Germinal center (tissue), 1 donor: ENCODE measurements at places on chromosomes 1 and 21.
A peak's percentile ranks its signal among the peaks of the same experiment; 100 is the strongest.

- no peak for DNase-seq
Measured at GRCh38 chr1:11676386-11677103, 4.4 kb downstream of the MAD2L2 start.

DNA sequence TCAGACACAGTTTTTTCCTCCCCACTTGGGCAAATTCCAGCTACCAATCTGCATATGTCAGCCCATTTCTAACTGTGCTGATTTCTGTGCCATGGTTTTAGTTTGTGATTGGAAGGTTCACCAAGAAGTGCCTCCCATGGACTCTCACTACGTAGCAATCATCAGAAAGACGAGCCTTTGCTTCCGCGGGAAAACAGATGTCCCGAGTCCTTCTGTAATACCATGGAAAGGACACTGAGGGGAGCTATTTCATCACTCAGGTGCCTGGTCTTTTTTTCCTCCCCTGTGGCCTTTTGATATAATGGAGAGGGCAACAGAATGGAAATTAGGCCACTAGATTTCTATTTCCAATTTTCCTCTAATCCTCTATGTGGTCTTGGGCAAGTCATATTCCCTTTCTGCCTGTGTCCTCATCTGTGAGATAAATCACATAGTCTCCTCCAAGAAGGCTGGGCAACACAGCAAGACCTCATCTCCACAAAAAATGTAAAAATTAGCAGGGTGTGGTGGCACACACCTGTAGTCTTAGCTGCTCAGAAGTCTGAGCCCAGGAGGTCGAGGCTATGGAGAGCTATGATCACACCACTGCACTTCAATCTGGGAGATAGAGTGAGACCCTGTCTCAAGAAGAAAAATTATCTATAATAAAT lies 24.8 kb downstream of the LEMD1 start:
- DNase-seq, result peak; percentile 56

GRCh38 chr1:160724465-160725242 lies 13.0 kb upstream of the CD48 start:
- DNase-seq, result no peak

- no peak for DNase-seq
Measured at GRCh38 chr1:3126756-3127678, 58.0 kb downstream of the PRDM16 start.

- DNase-seq, result no peak
Measured at GRCh38 chr1:233473549-233474204, 140.2 kb upstream of the KCNK1 start.

GRCh38 chr1:29777522-29777921 lies 541.2 kb downstream of the PTPRU start:
- no peak for DNase-seq

DNA sequence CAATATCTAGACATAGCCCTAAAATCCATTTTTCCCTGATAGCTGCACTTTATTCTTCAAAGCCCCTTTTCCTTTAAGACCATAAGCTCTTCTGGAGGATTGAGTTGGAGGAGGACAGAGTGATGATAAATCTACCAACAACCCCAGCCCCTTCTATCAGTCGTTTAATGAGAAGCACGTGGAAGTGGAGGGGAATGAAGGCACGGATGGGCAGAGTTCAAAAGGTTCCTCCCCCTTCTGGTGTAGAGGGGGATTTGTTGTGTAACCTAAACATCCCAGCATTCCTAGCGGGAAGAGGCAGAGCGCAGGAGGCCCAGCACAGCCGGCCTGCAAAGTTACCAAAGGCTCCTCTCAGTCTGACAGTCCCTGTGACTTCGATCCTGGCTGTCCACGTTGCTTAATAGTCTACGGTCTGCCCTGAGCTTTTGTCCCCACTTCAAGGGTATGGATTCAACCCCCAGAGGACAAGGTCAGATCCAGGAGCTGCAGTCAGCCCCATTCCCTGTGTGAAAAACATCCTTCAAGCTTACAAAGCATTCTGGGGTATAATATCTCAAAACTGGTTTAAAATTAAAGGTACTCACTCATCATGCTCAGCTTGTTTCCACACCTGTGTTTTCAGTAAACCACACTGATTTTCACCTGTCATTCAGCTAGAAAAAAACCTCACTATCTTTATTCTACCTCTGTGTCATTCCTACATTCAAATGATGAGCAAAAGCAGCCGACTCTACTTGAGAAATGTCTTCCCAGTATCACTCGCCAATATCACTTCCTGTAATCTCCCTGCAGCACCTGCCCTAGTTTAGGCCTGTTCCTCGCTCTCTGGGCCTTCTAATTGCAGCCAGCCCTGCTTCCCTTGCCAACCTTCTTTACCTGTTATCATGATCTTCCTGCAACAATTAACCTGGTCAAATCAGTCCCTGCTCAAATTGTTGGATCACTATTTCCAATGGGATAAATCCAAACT lies 117.9 kb downstream of the PLPP3 start:
- DNase-seq, result no peak

DNA sequence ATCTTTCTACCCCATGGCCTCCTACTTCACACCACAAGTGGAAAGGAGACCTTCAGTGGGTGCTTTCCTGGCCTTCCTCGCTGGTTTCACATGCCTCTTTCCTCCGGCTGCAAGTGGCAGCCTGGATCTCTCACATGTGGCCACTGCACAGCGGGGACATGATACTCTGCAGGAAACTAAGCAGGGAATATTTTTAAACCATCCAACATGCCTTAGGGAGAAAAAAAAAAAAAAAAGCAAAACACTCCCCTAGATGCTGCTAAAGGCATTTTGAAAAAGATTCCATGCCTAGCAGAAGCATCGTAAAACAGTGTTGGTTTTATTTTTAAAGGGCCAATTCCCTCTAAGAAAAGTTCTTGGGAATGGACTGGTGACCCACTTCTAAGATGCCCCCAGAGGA lies 12.2 kb upstream of the GJA5 start:
- DNase-seq, result no peak

DNA sequence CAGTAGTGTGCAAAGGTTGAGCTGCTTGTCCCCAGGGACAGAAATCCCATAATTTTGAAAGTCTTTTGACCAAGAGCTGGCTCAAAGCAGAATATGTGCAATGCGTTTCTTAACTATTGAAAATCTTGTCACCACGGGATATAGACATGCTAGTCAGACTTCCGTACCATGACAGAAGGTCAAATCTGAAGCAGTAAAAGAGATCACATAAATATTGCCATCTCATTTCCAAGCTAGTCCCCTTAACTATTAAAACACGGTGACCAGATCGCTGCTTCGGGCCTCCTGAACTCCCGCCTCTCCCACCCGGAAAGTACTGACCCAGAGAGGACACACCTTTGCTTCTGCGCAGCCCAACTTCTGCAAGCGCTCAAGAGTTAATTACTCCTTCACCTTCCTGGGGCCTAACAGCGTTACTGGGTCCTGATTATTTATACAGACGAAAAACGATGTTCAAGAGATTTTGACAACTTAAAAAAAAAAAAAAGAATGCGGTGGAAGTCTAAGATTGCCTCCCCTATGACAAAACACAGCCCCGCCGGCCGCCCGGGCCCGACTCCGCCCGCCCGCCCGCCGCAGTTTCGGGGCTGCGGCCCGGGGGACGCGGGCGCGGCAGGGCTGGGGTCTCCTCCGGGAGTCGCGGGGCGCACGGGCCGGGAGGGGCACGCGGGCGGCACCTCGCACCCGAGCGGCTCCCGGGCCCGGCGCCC lies 692 bp downstream of the SORT1 start:
- DNase-seq, result no peak

DNA sequence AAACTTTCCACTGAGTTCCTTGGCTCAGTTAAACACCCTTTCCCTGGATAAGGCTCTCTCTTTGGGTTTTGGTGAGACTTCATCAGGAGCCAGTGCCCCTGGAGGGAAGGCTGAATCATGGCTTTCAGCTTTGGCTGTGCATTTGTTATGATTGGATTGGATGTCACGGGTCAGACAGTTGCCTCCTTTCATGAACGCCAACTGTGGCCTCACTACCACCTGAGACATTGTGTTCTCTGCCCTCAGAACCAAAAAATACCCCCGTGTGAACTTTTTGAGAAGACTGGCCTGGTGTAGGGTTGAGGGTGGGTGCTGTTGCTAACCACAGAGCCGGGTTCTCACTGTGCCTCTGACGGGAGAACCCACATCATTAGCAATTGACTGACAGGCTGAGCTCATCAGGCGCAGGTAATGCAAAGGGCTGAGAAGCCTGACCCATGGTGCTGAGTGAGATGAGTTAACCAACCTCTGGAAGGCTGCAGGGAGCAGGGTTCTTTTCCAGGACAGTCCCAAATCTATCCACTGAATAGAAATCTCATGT lies 65.6 kb downstream of the HHAT start:
- DNase-seq, result no peak

DNA sequence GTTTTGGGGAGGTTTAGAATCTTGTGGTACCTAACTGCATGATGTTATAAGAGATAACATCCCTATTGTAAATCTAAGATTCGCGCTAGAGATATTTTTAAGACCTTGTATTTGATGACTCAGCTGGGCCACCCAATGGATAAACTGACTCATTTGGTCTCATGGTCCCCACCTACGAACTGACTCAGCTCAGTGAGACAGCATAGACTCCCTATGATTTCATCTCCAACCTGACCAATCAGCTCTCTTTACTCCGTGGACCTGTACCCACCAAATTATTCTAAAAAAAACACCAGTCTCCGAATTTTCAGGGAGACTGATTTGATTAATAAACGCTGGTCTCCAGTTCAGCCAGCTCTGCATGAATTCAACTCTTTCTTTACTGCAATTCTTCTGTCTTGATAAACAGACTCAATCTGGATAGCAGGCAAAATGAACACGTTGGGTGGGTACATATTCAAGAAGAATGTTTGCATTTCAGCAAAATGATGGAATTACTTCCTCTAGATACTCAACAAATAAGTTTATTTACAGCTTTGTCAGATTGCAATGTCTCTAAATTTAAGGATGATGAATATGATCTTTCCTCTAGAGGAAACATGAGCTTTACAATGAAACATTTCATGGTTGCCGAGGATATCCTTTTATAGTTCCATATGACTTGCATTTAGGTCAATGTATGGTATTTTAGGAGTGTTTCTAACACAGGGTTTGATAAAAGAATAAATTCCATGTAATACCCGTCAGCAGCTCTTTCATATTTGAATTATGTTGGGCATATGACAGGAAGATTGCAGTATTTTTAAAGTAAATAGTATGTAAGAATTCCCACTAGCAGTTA lies 516.6 kb upstream of the RGS18 start:
- no peak for DNase-seq

DNA sequence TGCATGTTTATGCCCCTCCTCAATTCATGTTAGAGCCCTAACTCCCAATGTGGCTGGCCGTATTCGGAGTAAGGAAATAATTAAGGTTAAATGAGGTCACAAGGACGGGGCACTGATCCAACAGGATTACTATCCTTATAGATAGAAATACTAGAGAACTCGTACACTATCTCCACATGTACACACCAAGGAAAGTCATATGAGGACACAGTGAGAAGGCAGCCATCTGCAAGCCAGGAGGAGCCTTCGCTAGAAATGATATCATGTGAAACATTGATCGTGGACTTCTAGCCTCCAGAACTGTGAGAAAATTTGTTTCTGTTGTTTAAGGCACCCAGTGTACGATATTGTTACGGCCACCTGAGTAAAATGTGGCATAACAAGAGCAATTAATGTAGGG lies 79.7 kb downstream of the FAF1 start:
- DNase-seq, result no peak

GRCh38 chr1:62682531-62682930 lies 5.7 kb downstream of the DOCK7 start:
- DNase-seq, result no peak

GRCh38 chr1:232792949-232793348 lies 12.3 kb upstream of the MAP10 start:
- no peak for DNase-seq

DNA sequence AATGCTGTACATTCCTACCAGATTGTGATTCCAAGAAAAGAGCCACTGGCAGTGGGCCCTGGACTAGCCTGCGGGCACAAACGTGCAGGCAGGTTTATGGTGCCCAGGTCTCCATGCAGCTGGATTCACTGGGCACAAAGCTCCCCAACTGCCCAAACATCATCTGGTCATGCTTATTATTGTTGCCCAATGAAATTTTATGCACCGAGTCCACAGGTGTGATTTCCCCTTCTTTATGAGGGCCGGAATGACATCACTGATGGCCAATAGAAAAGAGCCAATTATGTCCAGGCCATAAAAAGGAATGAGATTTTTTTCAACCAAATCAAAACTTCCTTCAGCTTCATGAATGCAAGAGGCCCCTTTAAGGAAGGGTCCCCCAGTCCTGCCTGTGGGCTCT lies 66.2 kb downstream of the ERI3 start:
- DNase-seq, result no peak

DNA sequence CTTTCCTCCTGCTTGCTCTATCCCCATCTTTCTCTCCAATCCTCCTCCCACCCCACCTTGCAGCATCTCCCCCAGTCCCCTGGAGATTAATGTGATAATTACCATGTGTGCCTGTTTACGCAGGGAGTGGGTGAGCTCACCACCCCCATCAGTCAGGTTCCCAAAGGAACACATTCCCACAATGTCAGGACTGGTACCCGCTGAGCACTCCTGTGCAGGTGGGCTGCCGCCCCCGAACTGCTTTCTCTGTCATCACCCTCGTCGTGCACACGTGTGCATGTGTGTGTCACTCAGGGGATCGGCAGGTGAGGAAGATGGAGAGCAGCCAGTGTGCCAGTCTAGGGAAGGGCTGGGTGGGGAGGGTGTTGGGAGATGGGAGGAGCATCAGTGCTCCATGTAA lies 163.4 kb downstream of the CACNA1E start:
- DNase-seq, result no peak

GRCh38 chr1:59346429-59346828 lies 49.5 kb downstream of the FGGY start:
- no peak for DNase-seq

DNA sequence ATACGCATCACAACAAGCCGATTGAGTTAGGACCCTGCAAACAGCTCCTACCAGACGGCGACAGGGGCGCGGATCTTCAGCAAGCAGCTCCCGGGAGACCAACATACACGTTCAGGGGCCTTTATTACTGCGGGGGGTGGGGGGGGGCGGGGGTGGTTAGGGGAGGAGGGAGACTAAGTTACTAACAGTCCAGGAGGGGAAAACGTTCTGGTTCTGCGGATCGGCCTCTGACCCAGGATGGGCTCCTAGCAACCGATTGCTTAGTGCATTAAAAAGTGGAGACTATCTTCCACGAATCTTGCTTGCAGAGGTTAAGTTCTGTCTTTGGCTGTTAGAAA lies 162.0 kb downstream of the RUNX1 start:
- no peak for DNase-seq

DNA sequence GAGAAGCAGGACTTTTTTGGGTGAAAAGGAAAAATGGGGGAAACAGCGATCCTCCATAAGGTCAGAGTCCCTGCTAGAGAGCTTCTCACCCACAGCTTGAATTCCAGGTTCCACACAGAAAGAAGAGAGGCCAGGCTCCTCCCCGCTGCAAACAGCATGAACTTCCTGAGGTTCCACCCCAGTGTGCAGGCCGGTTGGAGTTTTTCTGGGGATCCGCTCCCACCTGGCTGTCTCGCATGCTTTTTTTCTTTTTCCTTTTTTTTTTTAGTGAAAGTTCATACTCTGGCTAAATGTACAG lies 595.1 kb upstream of the ZP4 start:
- DNase-seq, result no peak

- DNase-seq, result no peak
Measured at GRCh38 chr1:28518745-28519341, 13.0 kb downstream of the RCC1 start.

- DNase-seq, result no peak
Measured at GRCh38 chr1:201499795-201500669, 6.9 kb downstream of the CSRP1 start.
